Activated CD4-positive, alpha-beta T cell treated with anti-CD3 and anti-CD28 coated beads, Interleukin-2, amount 50 U/mL, for 1 hour (primary cell): ENCODE measurements at places on chromosomes 16 and 17.

GRCh38 chr17:55722016-55722736 is 488 bp downstream of the TMEM100 start:
- DNase-seq: no peak

GRCh38 chr16:30710971-30711370 is 12.0 kb downstream of the SRCAP start:
- no peak for DNase-seq

- no peak for DNase-seq
Observed at GRCh38 chr17:18280766-18281371, 20.4 kb downstream of the MIEF2 start.

GRCh38 chr17:45261577-45262515 is at the start of gene SPATA32:
SPATA32 (minus strand) TSS chr17:45262094; CDS start chr17:45262016, 78 bp downstream.
- DNase-seq: peak; percentile 62

- DNase-seq: no peak
Observed at GRCh38 chr17:74424657-74425056, 7.2 kb upstream of the GPRC5C start.

- DNase-seq: no peak
Observed at GRCh38 chr16:64749346-64749745, 372.5 kb downstream of the CDH11 start.
